Fibroblast of skin of abdomen (primary cell): ENCODE measurements at places on chromosomes 3 and 15.

GRCh38 chr3:101065962-101066361 lies 72.7 kb upstream of the ABI3BP start:
- peak; percentile 90 for DNase-seq

- peak; percentile 18 for DNase-seq
These were observed 373.4 kb downstream of the NLGN1 start for GRCh38 chr3:173770796-173771573.

GRCh38 chr15:60916679-60917460 lies 312.2 kb downstream of the RORA start:
- DNase-seq = peak; percentile 88

DNA sequence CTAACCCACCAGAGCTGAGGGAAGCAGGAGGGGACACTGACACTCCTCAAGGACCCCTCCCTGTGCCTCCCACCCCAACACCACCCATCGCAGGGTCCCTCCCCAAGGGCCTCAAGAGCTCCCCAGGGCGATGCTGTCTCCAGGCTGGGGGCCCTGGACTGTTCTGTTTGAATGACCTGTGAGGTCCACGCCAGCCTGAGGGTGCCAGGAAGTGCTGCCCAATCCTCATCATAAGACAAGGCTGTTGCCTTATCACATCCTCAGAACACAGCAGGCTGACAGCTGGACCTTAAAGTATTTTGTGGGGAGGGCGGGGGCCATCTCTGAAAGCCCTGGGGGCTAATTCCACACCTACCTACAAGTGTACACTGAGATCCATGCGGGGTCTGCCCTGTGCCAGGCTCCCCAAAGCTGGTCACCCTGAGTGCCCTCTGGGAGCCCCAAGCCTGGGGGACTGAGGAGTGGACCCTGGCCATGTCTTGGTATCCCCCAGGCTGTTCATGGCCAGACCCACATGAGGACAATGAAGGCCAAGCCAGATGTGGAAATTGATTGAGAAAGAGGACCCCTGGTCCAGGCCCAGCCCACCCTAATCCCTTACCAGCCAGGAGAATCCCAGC lies 23.8 kb upstream of the GOLGA6C start:
- no peak for DNase-seq

DNA sequence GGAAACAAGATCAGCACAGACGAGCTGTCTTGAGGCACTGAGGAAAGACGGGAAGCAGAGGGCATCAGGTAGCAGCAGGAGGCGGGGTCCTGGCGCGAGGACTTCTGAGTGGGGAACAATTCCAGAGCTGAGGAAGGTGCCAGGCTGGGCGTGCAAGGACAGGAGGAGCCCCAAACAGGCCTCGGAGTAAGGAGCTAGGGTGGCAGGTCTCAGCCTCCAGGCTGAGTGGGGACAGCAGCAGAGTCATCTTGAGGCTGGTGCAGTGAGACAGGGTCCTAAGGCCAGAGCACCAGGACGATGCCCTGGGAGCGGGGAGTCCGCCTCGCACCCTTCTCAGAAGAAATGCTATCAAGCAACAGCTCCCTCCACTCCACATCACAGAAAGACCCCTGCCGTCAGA lies 78.4 kb downstream of the PCSK6 start:
- no peak for DNase-seq

DNA sequence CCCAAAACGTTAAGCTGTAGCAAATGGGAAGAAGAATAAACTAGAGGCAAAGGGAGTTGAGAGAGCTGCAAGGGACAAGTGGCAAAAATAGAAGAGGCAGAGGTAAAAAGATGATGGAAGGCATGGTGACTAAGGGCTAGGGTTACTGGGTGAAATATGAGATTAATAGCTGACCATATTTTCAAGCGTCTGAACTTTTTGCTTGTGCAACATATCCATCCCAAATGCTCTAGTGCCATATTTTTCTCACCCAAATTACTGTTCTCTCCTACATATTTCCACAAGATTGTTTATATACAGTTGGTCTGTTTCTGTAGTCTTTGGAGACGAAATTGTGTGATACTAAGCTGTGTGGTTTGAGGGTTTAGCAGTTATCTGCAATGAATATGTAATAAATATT lies 145.5 kb downstream of the GMNC start:
- no peak for DNase-seq

DNA sequence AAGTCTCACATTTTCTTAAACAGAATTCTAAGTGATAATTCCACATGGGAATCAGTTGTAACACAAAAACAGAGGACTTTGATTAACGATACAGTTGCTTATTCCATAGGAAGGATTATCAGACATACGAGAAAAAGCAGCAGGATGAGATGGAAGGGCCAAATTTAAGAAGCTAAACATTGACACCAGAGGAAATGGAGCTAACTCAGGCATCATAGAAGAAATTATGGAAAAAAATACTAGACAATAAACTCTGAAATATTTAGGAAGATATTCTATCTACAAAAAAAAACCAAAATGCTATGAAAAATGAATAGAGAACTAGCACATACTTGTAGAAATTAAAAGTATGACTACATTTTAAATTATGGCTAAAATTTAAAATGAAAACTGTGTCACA lies 776.1 kb downstream of the ROBO1 start:
- no peak for DNase-seq

DNA sequence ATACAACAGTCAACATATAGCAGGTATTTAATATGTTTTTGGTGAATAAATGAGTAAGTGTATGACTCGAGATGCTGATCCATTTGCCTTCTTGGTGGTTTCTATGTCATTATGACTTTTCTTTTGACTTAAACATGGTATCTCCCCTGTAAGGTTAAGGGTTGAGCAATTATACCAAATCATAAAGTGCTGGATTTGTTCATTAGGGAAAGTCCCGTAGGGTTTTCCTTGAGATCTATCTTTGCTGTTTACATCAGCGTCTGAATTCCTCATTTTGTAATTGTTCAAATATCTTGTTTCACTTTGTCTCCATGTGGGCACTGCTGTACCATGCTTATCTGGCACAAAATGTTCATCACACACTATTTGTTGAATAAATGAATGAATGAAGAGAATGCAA lies 562.6 kb downstream of the EDEM1 start:
- DNase-seq = no peak

DNA sequence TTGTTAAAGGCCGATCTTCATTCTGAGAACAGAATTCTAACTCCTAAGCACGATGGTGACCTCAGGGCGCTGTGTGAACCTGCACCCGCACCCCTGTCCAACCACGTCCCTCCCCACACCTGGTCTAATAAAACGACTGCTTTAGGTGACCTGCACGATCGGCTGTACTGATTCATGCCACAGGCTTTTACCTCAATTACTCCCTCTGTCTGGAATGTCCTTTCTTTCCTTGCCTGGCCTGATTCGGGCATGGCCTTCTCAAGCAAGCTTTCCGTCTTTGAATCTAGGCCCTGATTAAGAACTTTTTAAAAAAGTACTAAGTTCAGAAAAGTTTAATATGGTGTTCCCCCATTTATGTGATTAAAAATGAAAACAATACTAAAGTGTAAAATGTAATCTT lies 842 bp upstream of the U2SURP start:
- peak; percentile 43 for DNase-seq

DNA sequence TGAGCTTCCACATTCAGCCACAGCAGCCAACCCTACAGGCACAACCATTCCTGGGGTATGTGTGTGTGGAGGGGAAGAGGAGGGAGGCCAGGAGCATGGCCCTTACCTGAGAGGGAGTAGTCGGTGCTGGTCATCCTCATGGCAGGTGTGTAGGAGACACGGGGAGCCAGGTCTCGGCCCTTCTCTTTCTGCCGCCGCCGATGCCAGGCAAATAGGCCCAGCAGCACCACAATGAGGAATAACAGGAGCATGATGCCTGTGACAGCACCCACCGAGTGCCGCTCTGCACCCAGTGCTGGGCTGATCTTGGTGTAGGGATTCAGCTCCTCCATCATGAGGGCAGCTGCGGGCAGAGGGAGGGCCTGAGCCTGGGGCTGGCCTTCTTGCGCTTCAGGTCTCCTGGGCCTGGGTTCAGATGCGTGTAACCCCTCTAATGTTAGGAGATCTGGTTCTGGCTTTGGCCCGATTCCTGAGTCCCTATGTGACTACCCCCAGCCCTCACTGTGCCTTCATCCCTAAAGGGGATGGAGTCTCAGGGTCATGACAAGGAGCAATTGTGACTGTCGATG lies 44.4 kb downstream of the RAB11A start:
- DNase-seq = no peak

DNA sequence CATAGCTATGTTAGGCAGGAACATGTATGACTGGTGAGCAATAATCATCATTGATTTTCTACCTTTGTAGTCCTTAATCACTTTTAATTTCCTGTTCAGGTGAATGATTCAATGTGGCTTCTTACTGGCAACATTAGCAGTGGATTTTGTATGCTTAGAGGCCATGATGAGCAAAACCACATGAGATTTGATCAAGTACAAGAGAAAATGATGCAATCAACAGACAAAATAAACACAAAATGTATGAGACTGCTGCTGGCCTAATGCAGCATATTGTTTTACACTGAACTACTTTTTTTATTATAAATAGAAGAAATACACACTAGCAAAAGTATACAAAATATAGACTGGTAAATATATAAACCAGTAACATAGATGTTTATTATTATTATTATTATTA lies 47.5 kb upstream of the SI start:
- no peak for DNase-seq

DNA sequence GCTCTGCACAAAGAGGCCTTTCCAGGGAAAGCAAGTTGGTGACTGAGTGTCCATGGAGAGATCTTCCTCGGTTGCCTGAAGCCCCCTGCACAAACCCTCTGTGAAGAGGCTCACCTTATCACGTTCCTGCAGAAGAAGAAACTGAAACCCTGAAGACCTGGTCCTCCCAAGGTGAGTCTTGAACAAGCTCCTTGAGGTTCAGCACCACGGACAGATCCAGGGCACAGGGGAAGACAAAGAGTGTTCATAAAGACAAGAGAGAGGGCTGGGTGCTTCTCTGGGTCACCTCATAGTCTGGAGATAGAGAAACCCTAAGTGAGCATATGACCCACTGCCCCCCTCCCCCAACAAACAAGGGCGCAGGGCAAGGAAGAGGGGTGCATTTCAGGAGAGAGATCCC lies 21.7 kb upstream of the TBC1D21 start:
- peak; percentile 61 for DNase-seq

DNA sequence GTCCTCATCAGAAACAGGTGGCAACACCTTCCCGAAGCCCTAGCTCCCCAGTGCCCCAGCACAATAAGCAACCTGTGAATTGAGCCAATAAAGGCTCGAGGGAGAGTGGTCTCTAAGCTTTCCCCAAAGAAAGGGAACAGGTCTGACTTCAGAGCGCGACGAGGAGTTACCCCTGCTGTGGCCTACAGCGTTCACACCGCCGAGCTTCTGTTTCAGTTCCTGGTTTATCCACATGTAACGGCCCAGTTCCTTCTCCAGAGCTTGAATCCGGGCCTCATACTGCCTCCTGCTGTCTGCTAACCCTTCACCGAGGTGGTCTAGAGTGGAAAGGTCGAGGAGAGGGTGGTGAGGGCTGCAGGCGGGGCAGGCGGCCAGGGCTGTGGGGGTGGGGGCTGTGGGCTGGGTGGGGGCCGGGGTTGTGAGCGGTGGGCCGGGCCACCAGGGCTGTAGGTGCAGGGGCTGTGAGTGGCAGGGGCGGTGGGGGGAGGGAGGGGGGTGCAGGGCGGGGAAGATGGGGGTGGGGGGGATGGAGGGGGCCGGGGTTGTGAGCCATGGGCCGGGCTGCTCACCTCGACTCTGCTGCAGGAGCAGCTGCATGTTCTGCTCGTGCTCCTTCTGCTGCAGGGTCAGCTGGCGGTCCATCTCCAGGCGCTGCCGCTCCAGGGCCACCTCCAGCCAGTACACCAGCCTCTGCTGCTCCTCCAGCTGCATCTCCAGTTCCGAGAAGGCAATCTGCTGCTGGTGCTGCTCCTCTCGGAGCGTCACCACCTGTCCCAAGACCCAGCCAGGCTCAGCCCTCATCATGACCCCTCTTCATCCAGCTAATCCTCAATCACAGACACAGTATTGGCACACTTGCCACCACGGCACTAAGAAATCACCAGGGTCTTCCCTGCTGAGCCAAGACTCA lies 26.2 kb downstream of the KIF7 start:
- no peak for DNase-seq

DNA sequence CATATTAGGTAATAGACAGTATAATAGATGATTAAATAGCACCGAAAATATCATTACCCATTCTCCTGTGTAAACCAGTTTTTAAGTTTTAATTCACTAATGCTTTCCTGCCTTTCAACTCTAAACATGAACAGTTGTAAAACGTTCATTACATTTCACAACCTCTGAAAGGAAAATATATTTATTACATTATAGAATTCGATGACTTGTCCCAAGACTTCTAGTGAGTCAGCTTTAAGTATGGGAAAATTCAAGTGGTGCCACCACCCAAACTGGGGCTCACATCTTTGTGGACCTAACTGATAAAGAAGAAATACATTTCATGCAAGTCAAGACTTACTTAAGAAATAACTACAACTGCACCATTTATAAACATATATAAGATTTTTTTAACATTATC lies 2.0 kb downstream of the TRIM59 start:
- peak; percentile 39 for DNase-seq

- DNase-seq = no peak
These were observed 25.9 kb downstream of the ADGRG7 start for GRCh38 chr3:100635273-100635701.

GRCh38 chr3:194025951-194026350 lies 110.0 kb upstream of the HES1 start:
- DNase-seq = no peak

GRCh38 chr3:187678726-187679268 lies 8.6 kb upstream of the SST start:
- peak; percentile 69 for DNase-seq

- DNase-seq = peak; percentile 93
These were observed 237.8 kb upstream of the UBE2E1 start for GRCh38 chr3:23567917-23568316.

GRCh38 chr3:134392336-134392983 lies 18.2 kb upstream of the AMOTL2 start:
- DNase-seq = no peak

- no peak for DNase-seq
These were observed 535.8 kb downstream of the TBL1XR1 start for GRCh38 chr3:176661432-176661964.

- no peak for DNase-seq
These were observed 4.6 kb downstream of the PEX11A start for GRCh38 chr15:89685995-89686394.

DNA sequence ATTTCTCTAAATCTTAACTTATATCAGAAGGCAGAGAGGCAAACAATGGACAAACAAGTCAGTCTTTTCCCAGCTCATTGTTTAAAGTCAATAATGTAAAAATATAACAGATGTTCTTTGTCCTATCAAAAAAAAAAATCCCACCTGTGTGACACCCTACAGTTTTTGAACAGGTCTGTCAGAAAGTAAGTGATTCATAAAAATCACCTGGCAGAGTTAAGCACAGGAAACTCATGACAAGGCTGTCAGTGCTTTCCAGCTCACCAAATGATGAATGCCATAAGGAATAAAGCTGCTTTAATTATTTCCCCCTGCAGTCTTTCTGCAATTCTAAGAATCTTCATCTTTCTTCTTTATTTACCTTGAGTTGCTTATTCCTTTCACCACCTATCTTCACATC lies 30.3 kb downstream of the ROBO1 start:
- DNase-seq = no peak

DNA sequence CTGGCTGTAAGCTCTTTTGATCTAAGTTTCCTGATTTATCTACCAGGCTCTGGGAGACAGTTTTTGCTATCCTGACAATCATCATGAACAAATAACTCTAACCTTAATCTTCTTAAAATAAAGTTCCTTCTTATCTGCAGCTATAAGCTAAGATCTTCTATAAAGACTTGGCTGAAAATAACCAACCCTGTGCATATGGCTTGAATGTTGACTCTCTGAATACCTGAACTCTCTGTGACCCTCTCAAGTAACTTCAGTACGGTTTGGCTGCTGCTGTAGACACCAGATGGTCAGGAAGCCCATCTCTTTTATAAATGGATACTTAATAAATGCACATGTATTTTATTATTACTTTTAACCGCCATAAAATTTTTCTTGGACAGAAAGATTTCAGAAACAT lies 412.4 kb upstream of the CBLB start:
- DNase-seq = peak; percentile 70
